ENCODE measurements at places on chromosomes 6 and 20.

GRCh38 chr6:15470746-15471145 is 192.1 kb downstream of the DTNBP1 start:
- DNase-seq = no peak

DNA sequence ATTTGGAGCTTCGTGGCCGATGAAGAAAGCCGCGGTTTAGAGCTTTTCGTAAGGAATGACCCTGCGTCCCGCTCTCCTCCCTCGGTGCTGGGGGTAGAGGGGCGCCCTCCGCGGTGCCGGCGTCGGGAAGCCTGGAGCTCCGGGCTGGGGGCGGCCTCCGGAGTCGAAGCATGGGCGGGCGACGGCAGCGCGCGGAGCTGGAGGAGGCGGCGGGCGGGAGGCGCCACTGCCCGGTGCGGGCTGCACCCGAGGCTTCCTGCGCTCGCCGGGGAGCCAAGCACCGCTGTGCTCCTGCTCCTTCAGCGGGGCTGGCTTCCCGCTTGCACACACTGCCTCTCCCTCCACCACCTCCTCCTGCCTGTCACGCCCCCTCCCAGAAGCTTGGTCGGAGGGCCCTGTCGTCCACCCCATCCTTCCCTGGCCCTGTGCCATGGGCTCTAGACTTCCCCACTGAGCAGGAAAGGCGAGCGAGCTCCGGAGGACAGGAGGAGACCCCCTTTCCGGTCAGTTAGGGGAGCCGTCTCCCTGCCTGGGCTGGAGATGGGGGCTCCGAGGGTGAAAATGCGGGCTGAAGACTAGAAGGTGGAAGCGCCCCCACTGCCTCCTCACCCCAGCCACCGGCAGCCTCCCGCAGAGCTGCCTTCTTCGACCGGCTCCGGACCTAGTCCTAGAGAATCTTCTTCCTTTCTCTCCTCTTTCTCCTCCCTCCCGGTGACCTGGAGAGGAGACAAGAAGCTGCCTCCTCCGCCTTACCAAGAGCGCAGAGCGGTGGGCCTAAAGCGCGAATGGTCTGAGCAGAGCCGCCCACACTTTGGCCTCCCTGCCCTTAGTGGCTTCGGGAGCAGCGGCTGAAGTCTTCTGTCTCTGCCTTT is 1.8 kb downstream of the CDH4 start:
- no peak for DNase-seq

DNA sequence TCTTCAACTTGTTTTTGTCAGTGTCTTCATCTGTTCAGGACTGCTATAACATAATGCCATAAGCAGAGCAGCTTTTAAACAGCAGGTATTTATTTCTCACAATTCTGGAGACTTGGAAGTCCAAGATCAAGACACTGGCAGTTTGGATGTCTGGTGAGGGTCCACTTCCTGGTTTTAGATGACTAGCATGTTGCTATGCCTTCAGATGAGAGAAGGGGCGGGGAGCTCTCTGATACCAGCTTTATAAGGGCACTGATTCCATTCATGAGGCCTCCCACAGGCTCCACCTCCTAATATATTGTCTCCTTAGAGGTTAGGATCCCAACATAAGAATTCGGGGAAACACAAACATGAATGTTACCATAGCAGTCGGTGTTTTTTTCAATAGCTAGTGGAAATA is 52.9 kb downstream of the FAM83B start:
- no peak for DNase-seq

GRCh38 chr6:157436219-157436943 is 55.4 kb downstream of the ZDHHC14 start:
- DNase-seq = no peak

DNA sequence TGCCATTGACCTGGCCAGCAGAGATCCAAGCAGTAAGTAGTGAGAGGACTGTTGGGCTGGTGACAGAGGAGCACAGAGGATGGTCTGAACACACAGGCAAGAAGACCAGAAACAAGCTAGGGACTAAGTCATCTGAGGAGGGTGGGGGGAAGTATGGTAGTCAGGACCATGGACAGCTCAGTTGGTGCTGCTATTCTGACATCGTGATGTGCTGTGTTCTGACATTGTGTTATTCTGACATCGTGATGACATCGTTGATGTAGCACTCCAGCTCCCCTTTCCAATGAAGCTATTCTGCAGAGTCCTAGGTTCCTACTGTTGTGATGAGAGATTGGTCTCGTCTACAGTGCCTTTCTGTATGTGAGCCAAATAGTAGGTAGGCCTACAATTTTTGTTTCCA is 28.7 kb downstream of the CFAP206 start:
- no peak for DNase-seq

DNA sequence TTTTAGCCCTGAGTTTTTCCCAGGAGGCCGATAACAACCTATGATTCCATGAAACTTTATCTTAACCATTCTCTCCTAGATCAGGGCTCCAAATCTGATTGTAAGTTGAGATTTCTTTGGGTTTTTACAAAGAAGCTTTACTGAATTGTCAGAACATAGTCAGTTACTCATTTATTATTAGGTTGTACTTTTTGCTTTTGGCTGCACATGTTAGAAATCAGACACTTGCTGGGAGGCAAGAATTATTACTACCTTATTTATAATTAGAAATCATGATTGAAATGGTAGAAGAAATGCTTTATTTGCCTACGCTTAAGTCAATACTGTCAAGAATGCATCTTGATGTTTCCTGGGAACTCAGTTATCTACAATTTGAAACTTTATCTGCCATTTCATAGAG is 63.3 kb downstream of the KCNS1 start:
- no peak for DNase-seq

DNA sequence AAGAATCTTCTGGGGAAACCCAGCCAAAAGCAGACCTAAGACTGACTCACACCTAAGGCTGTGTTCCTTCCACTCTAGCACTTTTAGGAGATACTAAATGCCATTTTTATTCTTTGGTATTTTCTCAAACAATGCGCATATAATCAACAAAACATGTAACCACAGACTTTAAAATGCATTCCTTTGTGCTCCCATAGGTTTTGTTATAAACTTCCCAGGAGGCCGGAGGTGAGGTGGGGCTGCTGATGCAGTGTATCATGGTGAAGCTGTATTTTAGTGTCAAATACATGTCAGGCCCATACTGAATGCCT is 155.2 kb downstream of the BTBD3 start:
- DNase-seq = peak; percentile 25

DNA sequence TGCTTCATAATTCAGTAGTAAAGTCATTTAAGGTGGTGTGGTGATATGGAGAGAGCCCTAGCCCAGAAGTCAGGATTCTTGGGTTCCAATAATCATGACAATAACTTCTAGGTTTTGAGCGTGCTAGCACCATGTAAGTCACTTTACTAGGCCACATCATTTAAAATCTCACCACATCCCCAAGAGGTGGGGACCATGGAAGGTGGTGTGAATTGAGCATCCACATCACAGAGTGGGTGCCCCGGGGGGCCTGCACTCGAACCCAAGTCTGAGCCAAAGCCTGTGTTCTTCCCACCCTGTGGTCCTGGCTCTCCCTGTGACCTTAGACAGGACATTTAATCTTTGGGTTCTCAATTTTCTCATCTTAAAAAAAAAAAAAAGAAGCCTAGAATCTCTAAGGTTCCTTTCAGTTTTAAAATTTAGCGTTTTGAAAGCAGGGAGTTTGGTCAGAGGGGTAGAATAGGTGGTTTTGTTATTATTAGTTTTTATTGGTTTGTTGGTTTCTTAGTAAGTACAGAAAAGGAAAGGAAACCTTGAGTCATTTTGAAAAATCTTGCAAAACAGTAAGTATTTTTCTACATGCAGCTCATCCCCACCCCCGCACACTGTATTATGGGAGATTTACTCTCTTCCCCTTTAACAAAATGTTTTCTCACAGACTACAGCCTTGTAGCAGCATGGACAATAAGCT is 26.4 kb downstream of the ARMC2 start:
- no peak for DNase-seq

DNA sequence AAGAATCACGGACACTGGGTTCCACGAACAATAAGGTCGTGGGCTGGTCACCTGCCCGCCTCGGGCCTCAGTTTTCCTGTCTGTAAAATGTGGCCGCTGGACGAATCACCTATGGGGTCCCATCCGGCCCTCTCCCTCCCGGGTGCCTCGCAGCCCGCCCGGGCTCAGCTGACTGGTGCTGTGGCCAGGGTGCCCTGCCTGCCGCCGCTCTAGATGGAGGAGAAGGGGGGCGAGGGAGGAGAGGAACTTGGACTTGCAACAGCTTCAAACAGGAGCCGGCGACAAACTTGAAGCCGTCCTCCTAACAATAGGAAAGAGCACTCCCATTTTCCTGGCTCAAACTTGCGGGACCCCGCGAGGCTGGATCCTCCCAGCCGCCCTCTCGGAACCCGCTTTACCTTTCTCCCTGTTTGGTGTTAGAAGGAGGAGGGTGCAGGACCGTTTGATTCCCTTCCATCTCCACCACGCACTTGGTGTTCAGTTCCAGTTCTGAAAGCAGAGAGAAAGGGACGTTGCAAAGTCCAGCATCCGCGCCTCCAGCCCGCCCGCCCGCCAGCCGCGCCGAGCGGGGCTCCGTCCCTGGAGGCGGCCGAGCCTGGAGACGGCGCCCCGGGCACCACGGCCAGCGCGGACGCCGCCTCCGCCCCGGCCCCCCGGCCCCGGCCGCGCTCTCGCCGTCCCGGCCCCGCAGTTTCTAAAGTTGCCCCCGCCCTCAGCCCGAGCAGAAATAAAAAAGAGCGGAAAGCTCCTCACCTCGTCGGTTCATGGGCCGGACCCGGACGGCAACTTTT is 584 bp downstream of the KIF13A start:
- no peak for DNase-seq

GRCh38 chr6:139588734-139589593 is 214.5 kb upstream of the CITED2 start:
- DNase-seq = no peak

DNA sequence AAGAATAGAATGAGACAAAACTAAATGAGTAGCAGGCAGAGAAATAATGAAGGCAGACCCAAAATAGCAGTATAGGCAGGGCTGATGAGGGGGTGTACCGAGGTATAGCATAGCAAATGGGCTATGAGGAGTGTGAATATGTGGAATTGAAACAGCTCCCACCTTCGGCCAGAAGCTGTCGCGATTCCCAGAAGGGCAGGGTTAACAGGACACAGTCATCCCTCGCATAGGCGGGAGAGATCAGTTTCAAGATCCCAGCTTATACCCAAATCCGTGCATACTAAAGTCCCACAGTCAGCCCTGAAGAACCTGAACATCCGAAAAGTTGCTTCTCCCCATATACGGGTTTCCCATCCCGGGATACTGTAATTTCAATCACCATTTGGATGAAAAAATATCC is 82.7 kb downstream of the PTPRK start:
- no peak for DNase-seq

- no peak for DNase-seq
Measured at GRCh38 chr6:156107624-156108101, 652.0 kb upstream of the NOX3 start.

GRCh38 chr6:156683821-156684220 is 93.4 kb upstream of the ARID1B start:
- no peak for DNase-seq

GRCh38 chr6:111874025-111874415 is 768 bp upstream of the FYN start:
- DNase-seq = no peak
